Amniotic epithelial cell (primary cell): ENCODE measurements at places on chromosomes 1 and 21.

GRCh38 chr1:187465441-187465840, 636.7 kb downstream of the PLA2G4A start:
- DNase-seq: no peak

GRCh38 chr1:211476200-211476849, 15.6 kb downstream of the RD3 start:
- peak; percentile 62 for DNase-seq

DNA sequence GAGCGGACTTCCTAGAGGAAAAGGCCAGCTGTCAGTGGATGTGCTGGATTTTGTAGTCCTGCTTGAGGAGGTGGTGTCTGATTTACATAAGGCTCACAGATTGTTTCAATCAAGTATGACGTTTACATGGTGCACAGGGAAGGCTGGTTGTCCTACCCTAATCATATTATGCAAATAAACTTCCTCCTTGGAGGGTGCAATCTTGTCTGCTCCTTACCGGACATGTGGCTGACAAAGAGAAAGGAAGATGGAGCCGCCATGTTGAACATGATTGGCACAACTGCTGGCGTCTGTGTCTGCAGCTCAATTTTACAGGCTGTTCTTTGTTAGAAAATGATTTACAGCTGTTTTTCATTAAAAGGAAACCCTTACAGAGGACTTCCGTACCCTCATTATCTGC, 1656.1 kb downstream of the KCNT2 start:
- DNase-seq: no peak

- no peak for DNase-seq
Measured at GRCh38 chr21:16536643-16537434, 807.1 kb downstream of the USP25 start.

- DNase-seq: no peak
Measured at GRCh38 chr1:247322849-247323586, 8.6 kb downstream of the ZNF496 start.

- no peak for DNase-seq
Measured at GRCh38 chr1:166685200-166685599, 154.1 kb upstream of the POGK start.

GRCh38 chr1:31801458-31801857, 14.4 kb downstream of the SPOCD1 start:
- no peak for DNase-seq

GRCh38 chr1:180909005-180909414, 3.7 kb upstream of the KIAA1614 start:
- DNase-seq: no peak

- no peak for DNase-seq
Measured at GRCh38 chr1:91643431-91643830, 142.8 kb downstream of the CDC7 start.

DNA sequence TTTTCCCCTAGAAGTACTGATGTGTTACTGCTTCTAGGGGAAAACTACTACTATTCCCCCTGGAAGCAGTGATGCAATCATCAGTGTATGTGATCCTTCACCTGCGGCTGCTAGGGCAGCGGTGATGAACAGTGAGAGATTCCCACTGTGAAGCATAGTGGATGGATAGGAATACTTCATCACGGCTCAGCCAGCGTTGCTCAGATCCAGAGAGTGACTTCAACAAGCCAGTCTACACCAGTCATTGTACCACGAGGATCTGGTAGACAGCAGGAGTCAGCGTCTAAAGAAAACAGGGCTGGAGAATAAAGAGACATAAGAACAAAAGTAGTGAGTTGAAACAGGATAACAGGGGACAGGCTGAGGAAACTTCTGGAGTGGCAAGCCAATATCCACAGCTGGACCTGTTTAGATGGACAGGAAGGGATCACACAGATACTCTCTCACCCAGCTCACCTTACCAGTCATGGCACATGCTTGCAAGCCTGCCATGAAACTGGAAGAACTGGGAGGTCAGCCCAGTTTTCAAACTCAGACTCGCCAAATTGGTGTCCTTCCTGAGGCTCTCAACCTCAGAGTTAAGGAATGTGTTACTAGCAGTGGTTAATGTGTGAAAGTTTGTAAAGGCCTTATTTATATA, 42.4 kb upstream of the LRRC52 start:
- DNase-seq: no peak
